Right ventricle myocardium superior (tissue), 1 donor: ENCODE measurements at places on chromosomes 5 and 9. TPM values are rescaled to one million over a fixed set of nuclear protein-coding genes. Genes with fewer than 3 reads are reported as not detected.

SPACA9 gene
- 3.5 TPM for total RNA-seq

CRHBP gene
- 0.27 TPM for total RNA-seq

GRCh38 chr9:99436616-99437015 lies 214.5 kb downstream of the SEC61B start:
- no peak for DNase-seq

DNA sequence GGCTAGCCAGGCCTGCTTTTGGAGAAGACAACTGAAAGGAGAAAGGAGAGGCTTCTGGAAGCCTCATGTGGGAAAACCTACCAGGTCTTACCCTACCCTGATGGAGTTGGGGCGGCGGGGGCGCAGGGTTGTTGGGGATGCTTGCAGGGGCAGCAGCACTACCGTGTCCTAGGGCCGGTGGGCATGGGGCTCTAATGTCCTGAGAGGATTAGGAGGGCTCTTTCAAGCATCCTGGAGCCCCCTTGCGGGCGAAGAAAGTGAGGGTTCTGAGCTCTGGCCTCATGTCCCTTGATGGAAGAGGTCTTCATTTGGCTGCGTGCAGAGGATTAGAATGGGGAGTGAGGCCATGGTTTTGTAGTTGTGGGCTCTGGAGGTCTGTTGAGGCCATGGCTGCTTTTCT lies 86.9 kb upstream of the PITX1 start:
- no peak for DNase-seq

- no peak for DNase-seq
Observed at GRCh38 chr9:33307067-33307466, 16.8 kb downstream of the NFX1 start.

DNA sequence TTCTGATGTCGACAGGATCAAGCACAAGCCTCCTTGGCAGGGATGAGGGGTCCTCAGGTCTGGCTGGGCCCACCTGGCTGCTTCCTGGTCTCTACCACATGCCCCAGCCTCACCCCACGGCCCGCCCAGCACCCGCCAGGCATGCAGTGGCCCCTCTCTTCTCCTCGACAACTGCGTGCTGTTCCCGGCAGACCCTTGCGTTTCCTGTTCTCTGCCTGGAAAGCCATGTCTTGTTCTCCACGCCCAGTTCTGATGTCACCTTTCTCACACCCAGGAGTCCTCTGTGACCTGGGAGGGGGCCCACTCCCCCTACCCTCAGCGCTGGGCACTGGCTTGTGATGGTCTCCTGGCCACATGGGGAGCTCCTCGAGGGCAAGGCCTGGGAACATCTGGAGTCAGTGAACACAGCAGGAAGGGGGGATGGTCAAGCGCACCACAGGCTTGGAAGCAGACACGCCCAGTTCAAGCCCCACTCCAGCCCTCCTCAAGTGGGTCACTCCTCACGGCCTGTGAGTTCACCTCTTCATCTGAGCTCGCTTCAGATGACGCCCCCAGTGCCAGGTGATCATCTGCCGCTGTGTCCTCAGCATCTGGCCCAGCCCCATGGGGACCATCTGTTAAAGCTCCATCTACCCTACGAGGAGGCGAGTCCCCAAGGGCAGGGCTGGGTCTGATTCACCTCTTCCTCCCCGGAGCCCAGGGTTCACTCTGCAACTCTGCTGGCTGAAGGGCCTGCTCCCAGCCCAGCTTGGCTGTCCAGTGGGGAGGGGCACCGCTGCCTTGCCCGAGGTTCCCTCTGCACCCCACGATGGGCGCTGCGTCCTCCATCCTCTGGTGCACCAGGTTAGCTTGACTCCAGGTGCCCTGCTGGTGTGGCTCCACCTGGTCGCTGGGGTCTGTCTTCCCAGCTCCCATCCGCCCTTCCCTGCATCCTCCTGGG lies 133.2 kb upstream of the PHYKPL start:
- peak; percentile 27 for DNase-seq

DNA sequence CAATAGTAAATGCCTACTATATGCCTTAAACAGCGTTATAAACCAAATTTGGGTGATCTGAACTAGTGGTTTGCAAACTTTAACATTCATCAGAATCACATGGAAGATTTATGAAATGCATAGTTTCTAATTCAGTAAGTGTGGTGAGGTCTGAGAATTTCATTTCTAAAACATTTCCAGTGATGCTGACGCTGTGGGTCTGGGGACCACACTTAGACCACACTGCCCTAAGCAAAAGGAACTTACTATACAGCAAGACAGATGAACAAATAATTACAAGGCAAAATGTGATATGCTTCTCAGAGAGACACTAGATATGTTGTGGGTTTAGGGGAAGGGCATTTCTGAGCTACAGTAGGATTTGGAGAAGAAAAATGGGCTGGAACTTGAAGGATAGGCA lies 72.6 kb downstream of the OXCT1 start:
- DNase-seq: no peak

C6 gene
- 90.3 TPM for total RNA-seq

- DNase-seq: no peak
Observed at GRCh38 chr5:43225649-43226245, 33.7 kb downstream of the NIM1K start.

DNA sequence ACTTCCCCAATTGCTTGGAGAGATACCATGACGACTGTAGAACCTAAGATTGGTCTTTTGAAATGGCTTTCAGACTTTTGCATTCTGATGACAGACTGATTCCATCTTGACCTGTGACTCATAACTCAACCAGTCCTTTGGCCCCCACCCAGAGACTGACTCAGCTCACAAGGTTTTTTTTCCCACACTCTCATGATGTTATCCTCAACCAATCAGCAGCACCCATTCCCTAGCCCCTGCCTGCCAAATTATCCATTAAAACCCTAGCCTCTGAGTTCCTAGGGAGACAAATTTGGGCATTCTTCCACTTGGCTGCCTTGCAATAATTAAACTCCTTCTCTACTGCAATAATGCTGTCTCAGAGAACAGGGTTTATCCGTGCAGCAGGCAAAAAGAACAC lies 1263.3 kb upstream of the CDH9 start:
- DNase-seq: no peak

FAM78A gene
- 55.7 TPM for total RNA-seq

GRCh38 chr9:18632632-18633403 lies 158.9 kb downstream of the ADAMTSL1 start:
- DNase-seq: peak; percentile 45

DNA sequence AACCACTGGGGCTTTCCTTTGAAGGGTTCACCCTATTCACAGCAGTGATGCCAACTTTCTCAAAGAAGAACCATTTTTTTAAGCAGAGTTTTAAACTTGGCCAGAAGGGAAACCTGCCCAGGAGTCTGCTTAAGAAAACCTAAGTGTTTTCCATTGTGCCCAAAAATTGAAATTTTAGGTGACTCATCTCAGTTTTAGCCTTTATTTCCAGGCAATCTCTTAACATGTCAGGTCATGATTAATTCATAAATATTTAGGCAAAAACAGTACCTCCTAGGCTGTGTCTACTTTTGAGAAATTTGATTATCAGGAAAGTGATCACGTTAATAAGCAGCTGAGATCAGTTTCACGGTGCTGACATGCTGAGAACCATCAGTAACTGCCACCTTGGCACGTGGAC lies 61.9 kb downstream of the TLE1 start:
- DNase-seq: no peak

FCN2 gene
- total RNA-seq: 0.30 TPM

- DNase-seq: no peak
Observed at GRCh38 chr5:158435161-158435616, 576.2 kb upstream of the CLINT1 start.

DNA sequence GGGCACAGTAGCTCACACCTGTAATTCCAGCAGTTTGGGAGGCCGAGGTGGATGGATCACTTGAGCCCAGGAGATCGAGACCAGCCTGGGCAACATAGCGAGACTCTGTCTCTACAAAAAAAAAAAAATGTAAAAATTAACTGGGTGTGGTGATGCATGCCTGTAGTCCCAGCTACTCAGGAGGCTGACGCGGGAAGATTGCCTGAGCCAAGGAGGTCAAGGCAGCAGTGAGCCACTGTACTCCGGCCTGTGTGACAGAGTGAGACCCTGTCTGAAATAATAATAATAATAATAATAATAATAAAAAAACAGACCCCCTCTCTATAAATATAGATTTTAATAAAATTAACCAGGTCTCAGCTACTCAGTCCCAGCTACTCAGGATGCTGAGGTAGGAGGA lies 179.7 kb downstream of the AOPEP start:
- no peak for DNase-seq

TAF1L gene
- total RNA-seq: not detected

DNA sequence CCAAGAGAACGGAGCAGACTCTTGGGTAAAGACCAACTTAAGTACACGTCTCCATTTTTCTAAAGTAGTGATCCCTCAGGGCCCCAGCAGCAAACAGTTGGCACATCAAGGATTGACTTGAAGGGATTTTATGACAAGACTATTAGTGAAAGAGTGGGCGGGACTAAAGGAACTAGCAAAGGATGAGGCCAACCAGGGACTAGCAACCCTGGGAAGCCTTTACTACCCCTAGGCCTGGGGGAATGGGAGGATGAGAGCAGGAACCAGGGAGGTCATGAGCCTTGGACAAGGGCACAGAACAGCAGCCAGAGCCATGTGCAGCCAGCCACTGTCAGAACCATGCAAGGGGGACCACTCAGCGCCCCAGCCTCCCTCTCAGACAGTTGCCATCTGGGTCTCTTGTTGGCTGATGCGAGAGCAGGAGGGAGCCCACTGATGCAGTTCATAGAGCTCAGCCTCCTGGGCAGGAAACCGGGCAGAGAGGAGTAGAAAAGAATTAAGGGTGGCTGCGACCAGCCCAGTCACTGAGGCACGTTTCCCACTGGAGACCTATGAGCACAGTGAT lies 28.1 kb downstream of the TGFBI start:
- DNase-seq: no peak

DNA sequence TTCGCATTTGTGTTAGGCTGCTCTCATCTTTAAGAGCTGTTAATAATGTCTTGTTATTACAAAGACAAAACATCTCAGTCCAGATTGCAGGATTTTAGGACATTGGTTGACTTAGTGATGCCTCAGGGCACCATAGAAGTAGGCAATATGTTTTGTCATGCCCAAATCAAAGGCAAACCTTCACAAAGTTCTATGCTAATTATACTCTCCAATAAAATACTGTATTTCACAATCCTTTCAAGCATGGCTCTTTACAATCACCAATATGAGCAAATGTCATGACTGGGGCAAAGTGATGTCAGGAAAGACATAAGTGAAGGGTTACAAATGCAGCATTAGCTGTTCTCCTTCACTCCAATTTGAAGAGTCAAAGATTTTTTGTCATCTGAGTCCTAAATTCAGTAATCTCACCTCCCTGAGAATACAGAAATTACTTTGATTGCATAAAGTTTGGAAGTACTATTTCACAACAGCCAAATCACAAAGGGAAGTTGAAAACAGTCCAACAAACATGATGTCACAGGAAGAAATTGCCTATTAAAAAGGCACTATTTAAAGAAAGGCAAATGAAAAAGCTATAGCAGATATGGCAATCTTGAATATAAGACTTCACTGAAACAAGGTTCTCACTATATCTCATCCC lies 303.2 kb downstream of the PRR16 start:
- no peak for DNase-seq

DNA sequence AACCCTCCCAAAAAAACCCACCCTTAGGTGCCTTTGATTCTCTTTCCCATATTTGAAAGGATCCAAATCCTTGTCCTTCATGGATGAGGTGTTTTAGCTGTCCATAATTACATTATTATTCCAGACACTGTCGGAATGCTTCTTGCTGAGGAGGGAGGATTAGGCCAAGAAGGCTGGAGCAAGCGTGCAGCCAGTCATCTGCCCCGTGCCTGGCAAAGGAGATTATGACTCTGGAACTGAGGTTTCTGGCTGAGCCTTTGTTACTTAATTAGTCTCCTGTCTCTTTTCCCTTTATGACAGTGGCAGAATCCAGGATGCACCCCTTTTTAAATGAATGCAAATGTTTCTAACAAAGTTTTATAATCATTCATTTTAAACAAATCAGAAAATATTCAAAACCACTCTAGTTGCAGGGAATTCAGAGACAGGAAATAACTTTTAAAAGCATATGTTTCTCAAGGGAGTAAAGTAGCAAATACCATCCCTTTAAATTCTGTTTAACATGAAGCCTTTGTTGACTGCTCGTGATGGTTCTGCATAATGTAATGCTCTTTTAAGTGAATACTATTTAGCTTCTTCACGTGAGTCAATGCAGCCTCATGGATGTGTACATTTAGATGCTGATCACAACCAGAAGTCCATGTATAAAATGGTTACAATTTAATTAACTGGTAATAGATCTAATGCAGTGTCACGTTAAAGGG lies 69.8 kb downstream of the GALNT10 start:
- DNase-seq: no peak

- no peak for DNase-seq
Observed at GRCh38 chr9:120441426-120442307, 138.3 kb downstream of the CDK5RAP2 start.

DNM1 gene
- 7.0 TPM for total RNA-seq

DNA sequence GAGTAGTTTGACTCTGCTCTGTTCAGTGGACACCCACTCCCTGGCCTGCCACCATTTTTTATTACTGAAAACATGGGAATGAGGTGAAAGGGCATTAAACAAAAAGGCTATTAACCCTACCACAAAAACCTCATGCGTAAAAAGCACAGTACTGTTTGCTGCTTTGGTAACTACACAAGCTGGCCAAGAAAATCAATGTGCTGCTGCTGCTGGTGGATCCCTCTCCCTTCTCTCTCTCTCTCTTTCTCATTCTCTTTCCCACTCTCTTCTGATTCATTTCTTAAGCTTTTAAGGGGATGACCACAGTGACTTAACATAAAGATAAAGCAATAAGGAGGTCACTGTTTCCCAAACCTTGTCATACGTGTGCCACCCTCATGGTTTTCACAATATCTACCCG lies 183.2 kb upstream of the TBC1D2 start:
- no peak for DNase-seq

- DNase-seq: no peak
Observed at GRCh38 chr9:38060681-38061080, 8.3 kb downstream of the SHB start.

SYNPO gene
- 645 TPM for total RNA-seq

GRCh38 chr5:113320273-113320780 lies 114.5 kb downstream of the TSSK1B start:
- no peak for DNase-seq

- no peak for DNase-seq
Observed at GRCh38 chr5:73282383-73282782, 109.4 kb downstream of the TMEM174 start.

- DNase-seq: no peak
Observed at GRCh38 chr9:115142517-115143270, 24.7 kb upstream of the TNC start.

GRCh38 chr9:69308206-69308931 lies 16.6 kb upstream of the ENTREP1 start:
- no peak for DNase-seq

GRCh38 chr5:150763023-150763769 lies 4.4 kb upstream of the DCTN4 start:
- peak; percentile 74 for DNase-seq

DNA sequence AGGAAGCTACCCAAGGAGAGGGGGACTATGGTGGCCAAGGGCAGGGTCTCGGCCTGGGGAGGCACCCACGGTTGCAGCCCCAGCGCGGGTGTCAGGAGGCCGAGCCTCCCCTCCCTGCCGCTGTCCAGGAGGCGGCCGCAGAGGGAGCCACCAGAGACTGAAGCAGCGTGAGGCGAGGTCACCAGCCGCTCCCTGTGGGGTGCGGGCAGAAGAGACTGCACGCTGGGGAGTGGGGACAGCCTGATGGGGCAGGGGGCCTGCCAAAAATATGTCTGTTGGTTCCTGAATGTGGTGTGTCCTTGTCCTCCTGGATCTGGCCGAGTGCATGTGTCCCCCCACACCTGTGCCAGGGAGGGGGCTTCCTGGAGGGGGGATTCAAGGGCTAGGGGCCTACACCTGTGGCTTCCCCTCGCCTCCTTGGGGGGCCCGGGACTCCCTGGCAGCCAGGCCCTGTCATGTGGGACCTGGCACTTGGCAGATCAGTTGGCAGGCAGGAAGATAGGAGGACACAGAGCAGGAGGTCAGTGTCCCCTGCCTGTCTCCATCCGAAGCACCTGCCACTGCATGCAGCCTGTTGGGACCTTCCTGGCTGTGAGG lies 131.2 kb downstream of the DAB2IP start:
- DNase-seq: no peak
